ENCODE measurements at places on chromosomes 2 and 18. TPM values are rescaled to one million over a fixed set of nuclear protein-coding genes. Genes with fewer than 3 reads are reported as not detected.

DNA sequence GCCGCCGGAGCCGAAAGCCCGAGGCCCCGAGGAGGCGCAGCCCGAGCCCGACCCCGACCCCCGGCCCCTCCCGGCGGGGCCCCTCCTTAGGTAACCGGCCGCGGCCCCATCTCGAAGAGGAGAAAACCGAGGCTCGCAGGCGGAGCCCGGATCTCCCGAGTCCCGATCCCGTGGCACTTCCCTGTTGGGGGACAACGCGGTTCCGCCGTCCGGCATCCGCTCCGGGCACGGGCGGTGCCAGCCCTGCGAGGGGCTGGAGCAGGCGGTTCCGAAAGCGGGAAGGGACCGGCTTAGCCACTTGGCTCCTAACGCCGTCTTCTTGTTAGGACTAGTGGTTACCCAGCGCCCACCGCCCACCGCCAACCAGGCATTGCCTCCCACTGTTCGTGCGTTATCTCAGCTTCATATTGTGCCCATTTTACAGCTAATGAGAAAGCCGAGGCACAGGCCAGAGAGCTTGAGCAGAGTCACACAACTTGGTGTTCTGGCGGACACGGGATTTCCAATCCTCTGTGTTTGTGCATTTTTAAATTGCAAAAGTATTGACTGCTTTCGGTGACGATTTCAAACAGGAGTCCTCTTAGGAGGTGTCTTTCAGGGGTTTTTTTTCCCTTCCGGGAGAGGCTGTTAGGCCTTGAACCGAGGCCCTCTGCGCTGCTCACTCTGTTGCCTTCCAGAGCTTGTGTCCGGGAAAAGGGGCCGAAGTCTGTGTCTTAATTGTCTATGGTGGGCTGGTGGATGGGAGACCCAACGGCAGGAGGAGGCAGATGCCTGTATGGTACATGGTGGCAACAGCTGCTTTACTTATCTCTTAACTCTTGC is 562 bp downstream of the CENPA start:
- peak overlapping the region; percentile 84 for H3K27ac ChIP-seq
- H3K4me3 ChIP-seq = peak overlapping the region; percentile 96
- H3K4me1 ChIP-seq = peaks cover 21% of the 10 kb centered on the region
- H3K36me3 ChIP-seq = peaks cover 16% of the 10 kb centered on the region
- no peak for DNase-seq

- H3K4me3 ChIP-seq = no peak overlapping the region
- no peaks in the 10 kb centered on the region for H3K36me3 ChIP-seq
- H3K4me1 ChIP-seq = no peaks in the 10 kb centered on the region
- no peak overlapping the region for H3K27ac ChIP-seq
These were observed 220.1 kb downstream of the OSR1 start for GRCh38 chr2:19138264-19138825.

- no peak overlapping the region for H3K27ac ChIP-seq
- peaks cover 8% of the 10 kb centered on the region for H3K4me1 ChIP-seq
- DNase-seq = no peak
These were observed 124.6 kb upstream of the CD302 start for GRCh38 chr2:159922563-159922962.

PROKR1 gene
- not detected for total RNA-seq

DNA sequence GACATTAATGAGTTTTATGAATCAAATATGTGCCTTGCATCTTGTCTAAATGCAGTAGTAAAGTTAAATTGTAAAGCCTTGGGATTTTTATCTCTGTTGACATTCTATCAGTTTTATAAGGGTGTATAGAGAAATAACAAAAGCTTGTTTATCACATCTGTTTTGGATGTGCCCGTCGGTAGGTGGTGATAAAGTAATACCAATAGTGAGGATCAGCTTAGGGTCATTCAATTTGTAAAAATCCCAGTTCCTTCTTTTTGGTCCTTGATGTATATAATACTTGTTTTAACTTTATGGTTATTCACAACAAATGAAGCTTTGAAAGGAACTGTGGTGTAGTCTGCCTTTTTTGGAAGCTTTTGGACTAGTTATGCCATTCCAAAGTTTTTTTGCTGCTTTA is 12.6 kb downstream of the UBE2E3 start:
- DNase-seq = no peak
- H3K27ac ChIP-seq = no peak overlapping the region
- no peak overlapping the region for H3K4me3 ChIP-seq
- peaks cover 30% of the 10 kb centered on the region for H3K4me1 ChIP-seq

NPPC gene
- 2.7 TPM for total RNA-seq

- H3K27ac ChIP-seq = no peak overlapping the region
- H3K36me3 ChIP-seq = no peaks in the 10 kb centered on the region
- H3K4me1 ChIP-seq = no peaks in the 10 kb centered on the region
- H3K27me3 ChIP-seq = peaks cover 11% of the 10 kb centered on the region
These were observed 49.9 kb downstream of the ST8SIA5 start for GRCh38 chr18:46706968-46707367.

DNA sequence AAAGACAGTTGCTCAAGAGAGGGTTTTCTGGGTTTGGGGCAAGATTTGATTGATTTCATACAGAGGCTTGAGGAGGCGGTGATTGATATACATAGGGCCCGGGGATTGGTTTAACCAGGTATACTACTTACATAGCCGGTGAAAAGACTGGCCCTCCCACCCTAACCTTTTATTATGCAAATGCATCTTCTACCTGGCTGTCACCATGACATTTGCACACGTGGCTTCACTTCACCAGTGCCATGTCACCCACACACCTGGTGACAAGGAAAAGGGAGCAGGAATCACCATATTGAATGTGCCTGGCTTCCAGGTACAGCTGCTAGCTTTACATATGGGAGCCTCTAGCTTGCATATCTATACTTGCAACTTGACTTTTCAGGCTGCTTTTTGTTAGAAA is 9.7 kb downstream of the ERMN start:
- H3K27me3 ChIP-seq = no peaks in the 10 kb centered on the region
- H3K4me3 ChIP-seq = no peak overlapping the region

STPG4 gene
- total RNA-seq = not detected

ACVR2A gene
- total RNA-seq = 3.5 TPM

DNA sequence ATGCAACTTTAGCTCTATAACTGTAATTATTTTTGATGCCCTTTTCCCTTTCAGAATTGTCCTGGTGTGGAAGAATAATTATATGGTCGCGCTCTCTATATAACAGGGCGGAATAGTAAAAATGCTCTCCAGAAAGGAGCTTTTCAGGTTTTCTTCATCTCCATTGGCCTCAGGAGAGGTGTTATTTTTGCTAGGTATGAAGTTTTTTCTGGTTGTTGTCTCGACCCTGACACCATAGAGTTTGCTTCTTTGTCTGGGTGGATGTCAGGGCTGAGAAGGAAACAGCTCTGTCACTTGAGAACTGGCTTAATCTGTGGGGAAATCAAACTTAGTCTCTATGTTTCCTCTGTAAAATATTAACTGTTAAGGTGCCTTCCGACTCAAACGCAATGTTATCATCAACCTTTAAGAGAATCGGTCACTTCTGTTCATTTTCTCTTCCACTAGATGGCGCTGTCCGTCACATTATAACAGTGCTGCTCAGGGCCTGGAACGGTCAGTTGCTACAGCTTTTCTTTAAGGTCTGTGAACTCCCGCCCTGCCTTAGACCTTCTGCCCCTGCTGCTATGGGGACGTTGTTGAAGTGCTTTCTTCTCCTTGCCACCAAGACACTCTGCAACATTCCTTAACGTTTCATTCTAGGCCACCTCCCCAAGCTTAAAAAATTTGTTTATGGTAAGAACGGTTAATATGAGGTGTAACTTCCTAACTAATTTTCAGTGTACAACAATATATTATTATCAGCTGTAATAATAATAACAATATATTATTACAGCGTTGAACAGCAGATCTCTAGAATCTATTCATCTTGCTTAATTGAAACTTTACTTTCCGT is 23.8 kb upstream of the SERPINB12 start:
- H3K27me3 ChIP-seq = peaks cover 32% of the 10 kb centered on the region
- no peaks in the 10 kb centered on the region for H3K36me3 ChIP-seq
- peak; percentile 75 for DNase-seq

ECEL1 gene
- not detected for total RNA-seq

GRCh38 chr18:64490207-64490606 is 341.3 kb upstream of the LINC00305 start:
- H3K27me3 ChIP-seq = no peaks in the 10 kb centered on the region
- no peaks in the 10 kb centered on the region for H3K36me3 ChIP-seq
- no peak for DNase-seq
- no peaks in the 10 kb centered on the region for H3K4me1 ChIP-seq

FBXO41 gene
- total RNA-seq = 40.1 TPM

- peak within 1 kb of the TSS; percentile 99 for H3K27ac ChIP-seq
- DNase-seq = peak; percentile 75
- peaks cover 3% of the 10 kb centered on the region for H3K27me3 ChIP-seq
- H3K36me3 ChIP-seq = peaks cover 30% of the 10 kb centered on the region
These were observed at the start of gene ARL4C for GRCh38 chr2:234496835-234497593. ARL4C (minus strand) TSS chr2:234497081; CDS start chr2:234496586, 495 bp downstream.

- H3K36me3 ChIP-seq = no peaks in the 10 kb centered on the region
- no peak overlapping the region for H3K27ac ChIP-seq
- peaks cover 41% of the 10 kb centered on the region for H3K27me3 ChIP-seq
- H3K4me3 ChIP-seq = no peak overlapping the region
- peaks cover 6% of the 10 kb centered on the region for H3K4me1 ChIP-seq
These were observed 9.0 kb upstream of the NTSR2 start for GRCh38 chr2:11679016-11679415.

DNA sequence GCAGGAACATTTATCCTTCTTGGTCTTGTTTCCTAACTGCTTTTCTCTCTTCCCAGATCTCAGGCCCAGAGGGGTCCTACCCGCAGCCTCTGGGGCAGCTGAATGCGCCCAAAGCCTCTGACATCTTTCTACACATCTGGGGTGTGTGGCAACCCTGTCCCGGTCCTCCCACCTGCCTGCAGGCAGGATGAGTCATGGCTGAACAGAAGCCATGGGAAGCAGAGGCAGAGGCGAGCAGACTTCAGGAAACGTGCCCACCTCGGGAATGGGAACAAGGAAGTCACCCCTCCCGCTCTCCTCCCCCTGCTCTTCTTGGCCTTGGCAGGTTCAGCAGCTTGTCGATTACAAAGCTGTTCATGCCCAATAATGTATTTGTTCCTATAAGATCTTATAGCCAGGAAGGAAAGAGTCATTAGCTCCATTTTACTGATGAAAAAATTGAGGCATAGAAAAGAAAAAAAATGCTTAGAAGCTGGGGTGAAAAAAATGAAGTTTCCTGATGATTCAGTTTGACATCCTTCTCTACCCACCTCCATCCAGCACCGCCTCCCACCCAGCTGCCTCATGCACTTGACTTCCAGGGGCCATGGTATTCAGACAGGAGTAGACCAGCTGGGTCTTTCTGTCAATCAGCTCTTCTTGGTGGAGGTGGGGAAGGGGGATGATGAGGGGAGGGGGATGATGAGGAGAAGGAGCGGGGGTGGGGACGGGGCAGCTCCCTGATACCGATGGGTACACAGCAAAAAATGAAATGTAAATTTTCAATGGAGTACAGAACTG is 10.4 kb upstream of the KCNF1 start:
- H3K36me3 ChIP-seq = no peaks in the 10 kb centered on the region
- peaks cover 17% of the 10 kb centered on the region for H3K27me3 ChIP-seq
- H3K4me3 ChIP-seq = no peak overlapping the region
- DNase-seq = peak; percentile 28

TEKT4 gene
- total RNA-seq = not detected

DIS3L2 gene
- 76.0 TPM for total RNA-seq

- no peak overlapping the region for H3K4me3 ChIP-seq
- H3K27ac ChIP-seq = no peak overlapping the region
These were observed 71.1 kb downstream of the RFTN2 start for GRCh38 chr2:197604117-197604860.

CCDC68 gene
- not detected for total RNA-seq

VSNL1 gene
- total RNA-seq = not detected

DNA sequence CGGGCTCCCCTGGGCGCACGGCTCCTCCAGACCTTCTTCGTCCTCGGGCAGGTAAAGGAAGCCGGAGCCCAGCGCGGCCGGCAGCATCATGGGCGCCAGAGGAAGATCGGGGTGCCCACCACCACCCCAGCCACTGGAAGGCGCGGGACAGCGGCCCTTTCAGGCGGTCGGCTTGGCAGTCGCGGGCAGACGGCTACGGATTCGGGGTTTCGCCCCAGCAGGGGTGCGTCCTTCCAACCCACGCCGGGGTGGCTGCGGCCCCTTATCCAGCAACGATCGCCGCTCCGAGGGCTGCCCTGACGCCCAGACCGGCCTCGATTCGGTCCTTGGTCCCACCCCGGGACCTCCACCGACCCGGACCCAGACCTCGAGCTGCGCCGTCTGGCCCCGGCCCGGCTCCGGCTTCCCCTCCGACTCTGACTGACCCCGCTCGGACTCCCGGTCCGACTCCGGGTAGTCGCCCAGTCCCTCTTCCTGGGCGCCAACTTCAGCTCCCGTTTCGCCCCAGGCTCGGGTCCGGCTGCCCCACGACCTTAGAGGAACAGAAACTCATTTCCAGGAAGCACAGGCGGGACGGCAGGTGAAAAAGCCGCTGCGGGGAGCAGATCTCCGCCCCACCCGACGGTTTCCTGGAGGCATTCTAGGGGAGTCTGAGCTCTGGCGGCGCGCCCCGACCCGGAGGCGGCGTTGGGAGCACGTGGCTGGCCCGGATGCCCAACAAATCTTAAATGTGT is 30.2 kb upstream of the SSB start:
- peaks cover 9% of the 10 kb centered on the region for H3K4me1 ChIP-seq
- H3K27me3 ChIP-seq = no peaks in the 10 kb centered on the region
- no peaks in the 10 kb centered on the region for H3K36me3 ChIP-seq
- peak overlapping the region; percentile 61 for H3K4me3 ChIP-seq

REG3G gene
- not detected for total RNA-seq

DTNA gene
- total RNA-seq = not detected

DSG4 gene
- total RNA-seq = not detected

- no peaks in the 10 kb centered on the region for H3K36me3 ChIP-seq
- no peak overlapping the region for H3K27ac ChIP-seq
- peaks cover 9% of the 10 kb centered on the region for H3K4me1 ChIP-seq
These were observed 24.0 kb upstream of the TEX261 start for GRCh38 chr2:71018625-71019024.

DNA sequence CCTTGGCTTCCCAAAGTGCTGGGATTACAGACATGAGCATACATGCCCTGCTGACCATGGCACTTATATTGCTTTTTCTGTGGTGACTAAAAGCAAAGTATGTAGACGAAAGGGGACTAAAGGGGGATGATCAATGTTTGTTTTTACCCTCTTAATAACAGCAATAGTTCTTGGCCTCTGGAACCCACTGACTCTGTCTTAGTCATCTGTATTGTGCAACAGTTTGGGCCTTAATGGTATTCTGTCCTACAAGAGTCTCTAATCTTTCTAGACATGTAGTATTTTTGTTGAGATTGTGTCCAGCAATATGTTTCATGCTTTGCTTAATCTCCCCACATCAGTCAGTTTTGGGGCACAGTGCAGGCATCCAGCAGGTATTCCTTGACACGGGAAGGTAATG is 359.9 kb upstream of the FANCL start:
- no peak for DNase-seq
- no peaks in the 10 kb centered on the region for H3K36me3 ChIP-seq
- H3K4me1 ChIP-seq = peaks cover 10% of the 10 kb centered on the region
- peaks cover 5% of the 10 kb centered on the region for H3K27me3 ChIP-seq
- H3K4me3 ChIP-seq = no peak overlapping the region
- no peak overlapping the region for H3K27ac ChIP-seq

RGPD3 gene
- 0.92 TPM for total RNA-seq

CASP10 gene
- 23.0 TPM for total RNA-seq

PSMA8 gene
- 0.31 TPM for total RNA-seq
